ENCODE measurements at places on chromosomes 16 and 17.

DNA sequence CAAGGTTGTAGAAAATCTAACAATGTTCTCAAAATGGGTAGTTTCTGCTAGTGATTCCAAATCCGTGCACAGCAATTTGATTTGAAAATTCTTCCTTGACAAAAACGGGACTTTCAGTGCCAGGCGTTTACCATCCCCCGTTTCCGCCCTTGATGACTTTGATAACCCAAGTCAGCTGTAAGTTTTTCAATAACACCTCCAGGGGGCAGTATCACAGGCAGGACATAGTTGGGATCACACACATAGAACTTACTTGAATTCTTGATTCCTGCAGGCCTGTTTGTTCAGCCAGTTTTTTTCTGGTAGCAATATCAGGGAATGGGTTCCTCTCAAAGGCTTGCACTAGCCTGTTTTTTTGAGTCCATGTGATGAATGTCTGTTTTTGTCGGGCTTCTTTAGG, 5.6 kb downstream of the DUXB start:
- DNase-seq = no peak

DNA sequence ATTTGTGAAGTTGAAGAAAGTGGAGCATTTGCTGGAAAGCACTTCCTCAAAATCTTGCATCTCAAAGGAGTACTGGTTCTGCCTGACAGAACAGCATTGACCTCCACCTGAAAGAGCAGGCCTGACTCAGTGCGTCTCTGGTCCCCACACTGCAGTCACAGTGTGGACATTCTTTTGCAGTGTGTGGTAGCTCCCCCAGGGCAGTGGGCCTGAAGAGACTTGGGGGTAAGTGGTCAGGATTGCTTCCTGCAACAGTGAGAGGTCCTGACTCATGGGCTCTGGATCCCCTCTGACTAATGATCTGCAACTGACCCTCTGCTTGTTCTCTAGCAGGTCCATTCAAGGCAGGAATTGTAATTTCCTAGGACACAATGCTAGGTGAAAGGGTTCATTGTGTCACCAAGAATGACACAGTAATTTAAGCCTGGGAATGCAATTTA, 204.9 kb upstream of the KCNJ16 start:
- no peak for DNase-seq

GRCh38 chr16:78679546-78679945, 580.1 kb downstream of the WWOX start:
- no peak for DNase-seq

- DNase-seq = no peak
These were observed 676.7 kb upstream of the SOX9 start for GRCh38 chr17:71444078-71444477.

DNA sequence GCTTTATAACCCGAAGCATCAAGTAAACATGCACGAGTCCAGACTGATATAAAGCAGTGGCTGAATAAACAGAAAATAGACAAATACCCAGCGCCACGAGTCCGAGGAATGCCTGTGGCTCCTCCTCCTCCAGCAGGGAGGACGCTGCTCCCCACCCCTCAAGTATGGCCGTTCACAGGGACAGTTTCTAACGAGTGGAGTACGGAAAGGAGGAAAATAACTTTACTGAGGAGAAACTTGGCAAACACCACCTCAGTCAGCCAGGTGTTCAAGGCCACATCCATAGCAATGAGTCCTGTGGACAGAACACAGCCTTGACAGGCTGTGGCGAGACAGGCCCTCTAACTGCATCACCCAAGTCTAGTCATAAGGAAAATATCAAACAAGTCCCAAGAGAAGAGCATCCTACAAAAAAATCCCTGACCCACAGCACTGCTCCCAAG, 9.2 kb downstream of the ZDHHC7 start:
- no peak for DNase-seq

DNA sequence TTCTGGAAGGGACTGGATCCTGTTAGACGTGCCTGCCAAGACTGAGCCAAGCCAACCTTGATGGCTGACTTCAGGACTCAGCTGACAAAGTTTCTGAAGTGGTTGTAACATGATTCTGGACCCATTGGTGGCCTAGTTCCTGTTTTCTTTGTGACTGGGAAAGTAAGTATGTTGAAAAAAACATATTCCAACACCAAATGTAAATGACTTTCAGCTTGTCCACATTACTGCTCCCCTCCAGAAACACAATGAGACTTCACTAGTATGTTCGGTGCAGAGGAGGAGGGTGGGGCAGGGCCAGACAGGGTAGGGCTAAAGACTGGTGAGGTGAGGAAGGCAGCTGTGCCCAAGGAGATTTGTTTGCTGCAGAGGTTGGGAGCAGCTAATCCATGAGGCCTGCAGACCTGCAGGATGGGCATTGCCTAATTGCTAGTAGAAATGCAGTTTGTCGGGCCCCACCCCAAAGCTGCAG, 26.4 kb downstream of the NMT1 start:
- DNase-seq = no peak

DNA sequence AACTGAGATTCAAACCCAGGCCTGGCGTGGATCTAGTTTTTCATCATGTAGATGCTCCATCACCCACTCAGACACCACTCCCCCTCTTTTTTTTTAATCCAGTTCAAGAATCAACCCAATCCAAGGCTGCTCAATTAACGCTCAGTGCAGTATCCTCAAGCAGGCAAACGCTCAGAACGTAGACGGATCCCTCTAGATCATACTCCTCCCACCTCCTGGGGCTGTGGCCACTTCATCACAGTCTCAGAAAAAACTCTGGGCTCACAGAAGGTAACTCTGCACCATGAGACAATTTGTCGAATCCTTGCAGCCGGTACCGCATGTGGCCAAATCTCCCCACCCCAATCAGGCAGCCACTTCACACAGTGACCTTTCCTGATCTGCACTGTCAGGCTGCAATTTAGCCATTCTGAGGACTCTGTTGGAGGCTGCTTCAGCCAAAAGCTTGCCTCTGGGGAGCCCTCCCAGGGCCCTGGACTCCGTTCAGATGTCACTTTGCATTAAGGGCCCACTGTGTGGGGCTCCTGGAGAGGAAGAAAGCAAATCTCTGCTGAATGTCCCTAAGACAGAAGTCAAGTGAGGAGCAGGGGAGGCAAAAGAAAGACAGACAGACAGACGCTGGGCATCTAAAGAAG, 183.5 kb downstream of the XYLT1 start:
- DNase-seq = no peak

- DNase-seq = no peak
These were observed 22.5 kb upstream of the DYNLL2 start for GRCh38 chr17:58060596-58061191.

- no peak for DNase-seq
These were observed 26.7 kb downstream of the ITGAL start for GRCh38 chr16:30499284-30499683.

DNA sequence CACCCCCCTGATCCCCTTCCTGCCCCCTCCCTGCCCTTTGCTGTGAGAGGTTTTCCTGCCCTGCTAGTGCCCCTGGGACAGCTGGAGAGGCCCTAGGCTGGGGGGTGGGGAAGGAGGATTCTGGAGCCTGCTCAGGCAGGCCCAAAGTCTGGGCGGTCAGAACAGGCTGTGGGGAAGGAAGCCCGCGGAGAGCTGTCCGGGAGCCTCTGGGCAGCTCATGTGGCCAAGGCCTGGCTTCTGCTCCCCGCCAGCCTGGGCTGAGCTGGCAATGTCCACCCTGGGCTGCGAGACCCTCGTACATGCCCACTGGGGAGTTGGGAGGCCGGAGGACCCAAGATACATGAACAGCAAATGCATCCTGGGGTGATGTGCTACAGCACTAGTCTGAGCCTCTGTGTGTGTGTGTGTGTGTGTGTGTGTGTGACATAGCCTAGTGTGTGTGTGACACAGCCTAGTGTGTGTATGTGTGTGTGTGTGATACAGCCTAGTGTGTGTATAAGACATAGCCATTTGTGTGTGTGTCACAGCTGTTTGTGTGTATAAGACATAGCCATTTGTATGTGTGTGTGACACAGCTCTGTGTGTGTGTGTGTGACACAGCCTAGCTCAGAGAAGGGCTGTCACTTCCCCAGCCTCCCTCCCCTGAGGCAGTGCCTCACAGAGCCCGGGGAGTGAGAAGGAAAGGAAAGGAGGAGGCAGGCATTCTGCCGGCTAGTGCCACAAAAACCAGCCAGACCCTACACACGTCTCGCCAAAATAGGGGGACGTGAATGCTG, 201.4 kb upstream of the CIBAR2 start:
- no peak for DNase-seq

- DNase-seq = no peak
These were observed 2.4 kb downstream of the ABAT start for GRCh38 chr16:8676737-8677375.

- DNase-seq = no peak
These were observed 21.9 kb downstream of the KIF2B start for GRCh38 chr17:53844491-53845107.

GRCh38 chr17:32495359-32496231, 8.8 kb downstream of the CDK5R1 start:
- DNase-seq = no peak

DNA sequence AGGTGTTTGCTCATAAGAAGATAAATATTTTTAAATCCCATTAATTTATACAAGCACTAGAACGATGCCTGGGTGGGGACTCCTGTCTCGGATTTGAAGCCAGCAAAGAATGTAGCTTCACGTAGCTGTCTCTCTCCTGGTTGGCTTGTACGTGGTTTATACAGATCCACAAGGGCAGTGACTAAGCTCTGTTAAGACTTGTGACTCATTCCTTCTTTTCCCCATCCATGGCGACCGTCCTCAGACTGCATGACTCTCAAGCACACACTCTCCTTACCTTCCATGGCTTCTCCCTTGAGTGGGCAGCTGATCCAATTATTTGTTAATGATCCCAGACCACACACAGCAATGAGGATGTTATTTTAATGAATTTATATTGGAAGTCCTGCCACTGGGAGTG, 679.7 kb upstream of the SOX9 start:
- no peak for DNase-seq

DNA sequence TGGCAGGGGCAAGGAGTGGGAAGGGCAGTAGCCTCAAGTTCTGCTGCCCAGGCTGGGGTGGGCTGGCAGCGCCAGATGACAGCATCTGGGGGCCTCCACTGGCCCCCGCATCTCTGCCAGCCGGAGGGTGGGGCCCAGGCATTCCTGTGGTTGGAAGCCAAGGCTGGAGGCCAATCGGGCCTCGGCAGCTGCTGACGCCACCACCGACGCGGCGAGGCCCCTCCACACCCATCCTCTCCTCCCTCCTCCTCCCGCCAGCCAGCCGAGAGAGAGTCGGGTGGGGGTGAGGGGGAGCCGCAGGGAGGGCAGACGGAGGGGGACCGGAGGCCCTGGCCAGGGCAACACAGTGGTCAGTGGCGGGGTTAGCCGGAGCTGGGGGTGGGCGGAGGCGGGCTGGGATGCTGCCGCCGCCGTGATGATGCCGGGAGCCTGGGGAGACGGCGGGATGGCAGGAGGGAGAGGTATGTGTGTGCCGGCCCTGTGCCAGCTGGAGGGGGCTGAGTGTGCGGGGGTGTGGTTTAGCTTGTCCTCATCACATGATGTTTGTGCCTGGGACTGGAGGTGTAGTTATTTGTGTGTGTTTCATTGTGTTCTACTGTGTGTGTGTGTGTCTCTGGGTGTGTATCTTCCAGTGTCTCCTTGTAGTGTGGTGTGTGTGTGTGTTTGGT, 36.6 kb downstream of the ARHGAP23 start:
- DNase-seq = no peak

GRCh38 chr16:12305847-12306801, 329.6 kb downstream of the SNX29 start:
- no peak for DNase-seq

GRCh38 chr16:69532641-69533455, 32.9 kb upstream of the NFAT5 start:
- DNase-seq = no peak

DNA sequence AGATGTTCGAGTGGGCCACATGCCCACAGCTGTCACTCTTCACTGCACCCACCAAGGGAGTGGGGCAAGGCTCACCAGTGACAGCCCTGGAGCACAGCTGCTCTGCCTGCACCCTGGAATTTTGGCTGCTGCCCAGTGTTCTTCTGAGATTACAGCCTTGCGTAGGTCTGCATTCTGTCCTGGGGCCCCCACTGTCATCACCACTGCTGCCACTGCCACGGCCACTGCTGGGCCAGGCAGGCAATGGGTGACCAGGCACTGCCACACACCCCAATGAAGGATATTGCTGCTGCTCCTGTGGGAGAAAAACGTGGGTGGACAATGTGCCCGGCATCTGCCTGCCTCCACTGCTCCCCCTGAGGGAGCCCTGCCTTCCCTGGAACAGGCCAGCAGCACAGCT, 1717.0 kb downstream of the TP53TG3F start:
- no peak for DNase-seq

DNA sequence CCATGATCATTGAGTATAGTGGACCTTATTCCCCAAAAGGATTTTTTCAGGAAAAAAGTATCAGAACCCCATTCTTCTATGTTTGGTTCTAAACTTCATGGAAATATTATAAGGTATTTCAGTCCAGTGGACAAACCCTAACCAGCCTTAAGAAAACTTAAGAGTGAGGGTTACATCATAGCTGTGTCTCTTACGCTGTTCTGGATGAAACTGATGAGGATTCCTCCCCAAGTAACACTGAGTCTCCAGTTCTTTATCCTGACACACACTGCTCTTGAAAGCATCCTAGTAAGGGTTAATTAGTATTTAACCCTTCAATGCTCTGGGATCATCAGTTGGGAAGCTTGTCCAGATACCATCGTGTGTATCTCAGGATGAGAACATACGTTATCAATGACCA, 5.0 kb downstream of the LYRM1 start:
- no peak for DNase-seq

- DNase-seq = no peak
These were observed 80.0 kb upstream of the HNF1B start for GRCh38 chr17:37824534-37825485.

DNA sequence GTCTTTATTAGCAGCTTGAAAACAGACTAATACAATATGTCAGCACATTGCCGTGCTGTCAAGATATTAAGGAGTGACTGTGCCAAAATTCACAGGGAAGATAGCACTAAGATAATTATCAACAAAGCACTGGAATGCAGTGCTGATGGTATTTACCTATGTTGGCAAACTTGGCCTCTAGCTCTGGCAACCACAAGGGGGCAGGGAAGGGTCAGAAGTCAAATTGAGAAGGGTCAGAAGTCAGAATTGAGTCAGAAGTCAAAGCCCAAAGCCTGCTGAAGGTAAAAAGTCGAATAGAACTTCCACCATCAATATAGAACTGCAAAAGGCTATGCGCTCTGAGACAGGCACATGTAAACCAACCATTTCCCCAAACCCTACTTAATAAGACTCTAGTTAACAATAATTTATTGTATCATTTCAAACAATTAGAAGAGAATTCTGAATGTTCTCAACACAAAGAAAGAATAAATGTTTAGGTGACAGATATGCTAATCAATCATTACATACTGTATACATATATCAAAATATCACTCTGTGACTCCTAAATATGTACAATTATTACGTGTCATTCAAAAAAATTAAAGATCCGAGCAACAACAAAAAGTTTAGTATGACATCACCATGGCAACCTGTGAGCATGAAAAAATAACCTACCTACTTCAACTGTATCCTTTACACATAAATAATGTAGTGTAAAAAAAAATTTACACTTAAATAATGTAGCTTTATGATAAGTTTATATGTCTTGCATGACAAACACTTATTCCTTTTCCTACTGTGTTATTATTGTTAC, 916.1 kb downstream of the KCNJ2 start:
- no peak for DNase-seq

Measured in NCI-H1417 treated with DMSO at 0.1 percent for 48 hours (cell line).